Stomach (tissue), 19 donors: ENCODE measurements at places on chromosomes 7 and 10.
A peak's percentile ranks its signal among the peaks of the same experiment; 100 is the strongest.

GRCh38 chr10:11003679-11004078 lies 14.0 kb upstream of the CELF2 start:
- no peak for DNase-seq

GRCh38 chr10:12950583-12951128 lies 50.9 kb downstream of the CCDC3 start:
- no peak for DNase-seq

DNA sequence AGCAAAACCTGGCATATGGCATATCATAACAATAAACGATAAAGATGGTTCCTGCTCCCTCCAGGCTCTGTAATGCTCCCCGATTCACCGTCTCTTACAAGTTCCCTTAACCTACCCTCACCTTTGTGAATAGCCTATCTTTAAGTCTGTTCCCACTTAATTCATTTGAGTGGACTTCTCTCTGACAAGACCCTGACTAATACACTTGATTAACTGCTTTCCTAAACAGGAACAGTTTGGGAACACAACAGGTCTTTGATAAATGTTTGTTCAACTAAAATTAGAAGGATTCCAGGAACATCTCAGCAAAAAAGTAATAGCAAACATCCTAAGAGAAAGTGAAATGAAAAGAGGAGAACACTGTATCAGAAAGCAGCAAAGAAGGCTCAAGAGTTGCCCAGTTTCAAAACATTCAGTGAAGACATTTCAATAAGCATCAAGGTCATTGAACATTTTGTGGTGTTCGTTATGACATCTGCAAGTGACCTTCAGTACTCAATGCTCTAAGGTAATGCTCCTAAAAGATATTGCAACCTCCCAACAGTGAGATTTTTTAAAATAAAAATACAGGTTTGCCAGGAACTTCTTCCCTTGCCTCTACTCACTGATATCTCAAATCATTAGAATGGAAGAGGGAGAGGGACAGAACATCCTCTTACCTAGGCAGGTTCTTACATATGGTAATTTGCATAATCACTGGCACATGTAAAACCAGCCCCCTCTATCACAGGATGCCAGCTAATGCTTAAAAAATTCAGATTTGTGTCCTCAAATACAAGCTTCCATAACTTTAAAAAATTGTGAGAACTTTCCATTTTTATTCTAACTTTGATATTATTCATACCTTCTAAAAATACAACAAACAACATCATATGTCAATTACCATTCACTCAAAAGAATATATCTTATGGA lies 11.4 kb upstream of the ARHGAP12 start:
- DNase-seq: no peak

DNA sequence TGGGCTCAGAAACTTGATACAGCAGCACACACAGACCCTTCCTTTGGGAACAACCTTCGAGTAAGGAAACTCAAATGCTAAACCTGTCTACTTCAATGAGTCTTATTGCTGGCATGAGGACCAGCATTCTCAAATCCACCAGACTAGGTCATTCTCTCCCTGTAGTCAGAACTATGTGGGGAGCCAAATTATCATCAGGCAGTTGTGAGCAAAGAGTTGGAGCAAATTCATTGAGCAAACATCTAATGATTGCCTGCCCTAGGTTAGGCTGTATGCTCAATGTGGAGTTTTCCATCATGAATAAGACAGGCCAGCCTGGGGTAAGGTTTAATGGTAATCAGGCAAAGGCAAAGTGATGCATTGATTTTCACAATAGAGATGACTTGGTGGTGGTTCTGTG lies 3.6 kb downstream of the EPDR1 start:
- no peak for DNase-seq

- no peak for DNase-seq
Observed at GRCh38 chr7:55145606-55146005, 126.8 kb downstream of the EGFR start.

- no peak for DNase-seq
Observed at GRCh38 chr10:51905032-51905431, 205.6 kb upstream of the CSTF2T start.

DNA sequence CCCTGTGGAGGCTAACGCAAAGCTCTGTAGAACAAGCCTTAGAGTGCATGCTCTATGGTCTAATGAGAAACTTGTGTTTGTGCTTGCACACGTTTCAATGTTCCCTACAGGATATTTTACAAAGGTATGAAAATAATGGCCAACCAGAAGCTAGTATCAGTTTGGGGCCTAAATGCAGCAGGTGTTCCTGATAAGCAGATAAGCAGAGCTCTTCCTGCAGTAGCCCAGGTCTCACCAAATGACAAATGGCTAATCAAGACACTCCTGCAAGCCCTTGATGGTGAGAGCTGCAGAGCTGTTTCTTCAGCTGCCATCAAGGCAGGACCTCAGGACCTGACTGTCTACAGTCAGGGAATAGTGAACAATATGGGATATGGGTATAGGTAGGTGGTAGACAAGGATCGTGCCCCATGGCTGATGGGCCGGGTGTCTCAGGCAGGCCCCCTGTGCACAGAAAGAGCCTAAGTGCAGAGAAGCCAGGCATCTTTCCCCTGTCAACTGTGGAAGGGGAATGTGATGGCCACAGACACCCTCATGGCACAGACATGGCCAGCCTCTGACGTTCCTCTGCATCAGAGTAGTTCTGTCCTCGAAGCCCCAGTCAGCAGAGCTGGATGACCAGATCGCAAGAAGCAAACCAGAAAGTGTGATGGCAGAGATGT lies 23.2 kb upstream of the RASSF4 start:
- DNase-seq: no peak

GRCh38 chr7:29115130-29115687 lies 31.1 kb downstream of the CPVL start:
- no peak for DNase-seq

DNA sequence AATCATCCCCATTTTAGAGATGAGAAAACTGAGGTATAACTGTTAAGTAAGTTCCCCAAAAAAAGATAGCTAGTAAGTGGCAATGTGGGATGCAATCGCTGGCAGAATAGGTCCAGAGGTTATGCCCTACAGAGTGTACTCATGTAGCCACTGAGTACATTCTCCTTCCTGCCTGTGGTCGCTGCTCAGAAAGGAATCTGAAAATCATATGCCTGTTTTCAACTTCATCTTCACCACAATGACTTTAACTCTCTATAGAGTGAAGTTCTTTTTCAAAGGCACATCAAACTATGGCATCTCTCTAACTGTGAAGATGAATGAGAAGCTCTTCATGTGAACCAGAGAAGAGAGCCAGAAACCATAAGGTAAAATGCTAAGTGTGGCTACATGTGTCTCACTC lies 162.2 kb upstream of the SLC25A13 start:
- DNase-seq: no peak

DNA sequence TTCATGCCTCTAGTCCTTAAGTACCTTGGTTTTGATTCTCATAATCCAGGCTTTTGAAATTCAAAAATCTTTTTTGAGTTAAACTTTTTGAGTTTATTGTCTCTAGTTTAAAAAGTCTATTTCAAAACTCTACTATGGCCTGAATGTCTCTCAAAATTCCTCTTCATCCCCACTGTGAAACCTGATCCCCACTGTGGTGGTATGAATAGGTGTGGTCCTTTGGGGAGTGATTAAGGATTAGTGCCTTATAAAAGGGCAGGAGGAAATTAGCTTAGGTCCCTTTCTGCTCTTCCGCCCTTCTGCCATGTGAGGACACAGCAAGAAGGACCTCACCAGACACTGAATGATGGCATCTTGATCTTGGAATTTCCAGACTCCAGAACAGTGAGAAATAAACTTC lies 44.1 kb upstream of the JAZF1 start:
- no peak for DNase-seq

- no peak for DNase-seq
Observed at GRCh38 chr7:123425246-123425645, 109.1 kb downstream of the IQUB start.

DNA sequence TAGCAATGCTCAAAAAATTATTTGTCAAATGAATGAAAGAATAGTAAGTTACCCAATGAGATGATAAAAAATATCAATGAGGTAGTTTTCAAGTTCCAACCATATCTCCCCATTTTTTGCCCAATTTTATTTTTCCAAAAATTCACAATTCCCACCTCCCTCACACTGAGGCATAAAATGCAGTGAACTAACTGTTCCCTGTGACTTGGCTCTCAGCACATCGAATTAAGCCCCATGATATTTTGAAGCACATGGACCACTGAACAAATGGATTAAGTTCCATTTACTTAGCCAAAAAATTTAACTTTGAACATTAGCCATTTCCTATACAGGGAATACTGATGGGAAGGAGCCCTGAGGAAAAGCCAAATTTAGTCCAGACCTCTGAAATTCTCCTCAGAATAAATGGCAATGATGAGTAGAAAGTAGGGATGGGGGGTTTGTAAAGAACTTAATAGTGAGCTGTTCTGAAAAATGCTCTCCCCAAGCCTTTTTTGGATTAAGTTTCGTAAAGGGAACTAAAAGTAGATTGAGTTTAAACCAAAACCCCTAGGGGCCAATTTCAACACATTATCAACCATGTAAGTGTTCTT lies 166.3 kb upstream of the GRM3 start:
- no peak for DNase-seq

DNA sequence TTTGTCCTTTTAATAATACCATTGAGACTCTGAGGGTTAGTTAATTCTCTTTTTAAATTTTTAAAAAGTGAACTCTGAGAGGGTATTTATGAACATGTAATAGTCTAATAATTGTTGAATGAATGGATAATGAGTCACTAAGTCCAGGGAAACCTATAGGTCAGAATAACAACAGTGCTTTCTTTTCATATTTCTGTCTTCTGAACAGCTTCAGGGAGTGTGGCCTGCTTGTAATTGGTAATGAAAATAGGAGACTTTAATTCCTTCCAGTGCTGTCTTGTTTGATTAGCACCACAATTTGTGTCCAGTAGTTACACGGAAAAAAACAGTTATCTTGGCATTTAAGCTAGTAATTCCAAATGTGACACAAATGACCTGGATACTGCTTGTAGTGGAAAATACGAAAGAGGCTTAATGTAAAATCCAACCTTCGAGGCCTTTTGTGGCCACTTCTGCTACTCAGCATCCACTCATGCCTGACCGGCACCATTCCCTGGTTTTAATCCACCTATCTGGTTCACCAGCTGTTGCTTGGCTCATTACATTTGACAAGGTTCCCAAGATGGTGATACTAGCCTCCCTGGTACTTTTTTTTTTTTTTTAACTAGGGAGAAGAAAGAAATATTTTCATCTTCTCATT lies 149.3 kb upstream of the IMMP2L start:
- no peak for DNase-seq

- DNase-seq: no peak
Observed at GRCh38 chr7:106755641-106756040, 94.7 kb upstream of the CCDC71L start.

DNA sequence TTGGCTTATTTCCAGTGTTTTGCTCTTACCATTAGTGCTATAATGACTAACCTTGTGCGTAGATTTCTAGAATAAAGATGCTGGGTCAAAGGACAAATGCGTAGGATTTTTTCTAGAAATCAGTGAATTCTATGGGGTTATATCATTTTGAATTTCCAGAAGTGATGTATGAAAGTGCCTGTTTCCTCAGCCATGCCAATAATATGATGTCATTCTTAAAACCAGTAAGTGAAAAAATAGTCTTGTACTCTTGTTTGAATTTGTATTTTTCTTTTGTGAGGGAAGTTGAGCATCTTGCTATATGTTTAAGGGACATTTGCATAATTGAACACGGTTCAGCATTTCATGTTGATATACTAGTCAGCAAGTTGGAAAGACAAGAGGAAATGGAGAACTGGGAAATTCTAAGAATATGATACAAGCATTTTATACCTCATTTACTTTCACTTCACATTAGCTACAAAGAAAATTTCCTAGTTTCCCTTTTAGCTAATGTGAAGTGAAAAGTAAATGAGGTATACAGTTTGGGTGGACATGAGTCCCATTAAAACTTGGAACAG lies 3.8 kb upstream of the DNAH11 start:
- DNase-seq: no peak

DNA sequence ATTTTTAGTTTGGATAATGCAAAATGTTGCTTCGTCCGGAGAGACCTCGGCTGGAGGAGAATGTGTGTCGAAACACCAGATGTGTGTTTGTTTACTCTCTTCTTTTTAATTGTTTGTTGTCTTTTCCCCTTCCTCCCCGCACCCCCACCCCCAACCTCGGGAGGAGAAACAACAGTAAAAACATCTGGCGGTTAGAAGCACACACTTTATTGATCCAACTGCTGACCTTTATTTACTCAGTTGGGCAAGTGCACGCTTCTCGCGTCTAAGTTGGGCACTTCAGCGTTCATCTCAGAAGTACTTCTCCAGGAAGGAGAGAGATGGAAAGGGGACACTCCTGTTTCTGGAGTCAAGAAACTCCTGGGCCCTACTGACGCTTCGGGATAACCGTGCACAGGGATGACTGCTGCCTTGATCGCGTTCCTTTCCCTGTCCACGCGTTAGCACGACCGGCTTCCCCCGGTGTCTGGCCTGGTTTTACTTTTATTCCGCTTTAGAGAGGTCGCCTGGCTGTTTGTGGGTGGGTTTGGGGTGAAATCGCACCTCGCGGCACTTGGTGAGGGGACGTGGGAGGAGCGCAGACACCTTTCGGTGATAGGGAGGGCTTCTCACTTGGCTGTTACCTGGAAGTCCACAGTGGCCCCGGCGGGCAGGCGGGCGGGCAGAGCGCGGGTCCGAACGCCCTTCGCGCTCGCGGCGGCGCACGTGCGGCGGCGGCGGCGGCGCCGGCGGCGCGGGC lies 168.3 kb upstream of the PPP1R3A start:
- DNase-seq: peak; percentile 60

GRCh38 chr7:36128448-36129047 lies 24.5 kb upstream of the EEPD1 start:
- DNase-seq: peak; percentile 91

- peak; percentile 34 for DNase-seq
Observed at GRCh38 chr10:70034232-70034631, 18.4 kb upstream of the MACROH2A2 start.

DNA sequence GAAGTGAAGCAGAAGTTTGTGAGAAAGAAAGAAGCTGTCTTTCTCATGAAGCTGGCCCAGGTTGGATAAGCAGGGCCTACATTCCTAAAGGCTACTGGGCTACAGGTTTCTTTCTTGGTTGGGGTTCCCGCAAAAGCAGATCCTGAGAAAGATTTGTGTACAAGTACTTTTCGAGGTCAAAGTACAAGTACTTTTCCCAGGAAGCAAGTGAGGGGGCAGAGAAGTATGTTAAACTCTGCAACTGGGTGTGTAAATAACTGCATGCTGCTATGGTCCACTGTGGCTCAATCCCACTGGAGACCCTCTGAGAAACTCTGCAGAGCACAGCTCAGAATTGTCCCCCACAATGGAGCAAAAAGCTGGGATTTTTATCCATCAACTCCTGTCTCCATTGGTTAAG lies 28.7 kb downstream of the LSM5 start:
- peak; percentile 6 for DNase-seq
